ENCODE measurements at places on chromosomes 6 and 20.
A peak's percentile ranks its signal among the peaks of the same experiment; 100 is the strongest.

GRCh38 chr20:34458631-34459030, 57.6 kb upstream of the DYNLRB1 start:
- DNase-seq: no peak

- no peak for DNase-seq
Observed at GRCh38 chr6:111834356-111834755, 38.9 kb downstream of the FYN start.

GRCh38 chr6:169893624-169894023, 142.2 kb downstream of the ERMARD start:
- no peak for DNase-seq

DNA sequence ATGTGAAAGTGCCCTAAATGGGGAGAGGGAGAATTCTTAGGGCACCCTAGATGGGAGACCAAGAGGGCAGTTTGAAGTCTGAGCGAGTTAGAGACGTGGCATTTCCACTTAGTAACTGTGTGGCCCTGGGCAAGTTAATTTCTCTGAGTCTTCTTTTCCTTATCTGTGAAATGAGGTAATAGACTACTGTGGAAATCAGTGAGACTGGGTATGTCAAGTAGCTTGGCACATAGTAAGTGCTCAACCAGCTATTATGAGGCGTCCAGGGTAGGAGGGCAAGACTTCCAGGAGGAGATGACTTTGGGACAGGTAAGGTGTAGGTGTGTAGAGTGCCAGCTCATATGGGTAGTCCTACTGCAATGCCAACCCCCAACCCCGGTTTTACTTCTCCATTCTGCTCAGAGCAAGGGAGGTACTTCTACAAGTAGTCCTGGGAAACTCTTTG, 770 bp downstream of the KIF3B start:
- peak; percentile 39 for DNase-seq

- DNase-seq: peak; percentile 9
Observed at GRCh38 chr20:44309763-44310663, 989 bp downstream of the FITM2 start.

- DNase-seq: no peak
Observed at GRCh38 chr6:170192905-170193304, 98.0 kb downstream of the DLL1 start.

DNA sequence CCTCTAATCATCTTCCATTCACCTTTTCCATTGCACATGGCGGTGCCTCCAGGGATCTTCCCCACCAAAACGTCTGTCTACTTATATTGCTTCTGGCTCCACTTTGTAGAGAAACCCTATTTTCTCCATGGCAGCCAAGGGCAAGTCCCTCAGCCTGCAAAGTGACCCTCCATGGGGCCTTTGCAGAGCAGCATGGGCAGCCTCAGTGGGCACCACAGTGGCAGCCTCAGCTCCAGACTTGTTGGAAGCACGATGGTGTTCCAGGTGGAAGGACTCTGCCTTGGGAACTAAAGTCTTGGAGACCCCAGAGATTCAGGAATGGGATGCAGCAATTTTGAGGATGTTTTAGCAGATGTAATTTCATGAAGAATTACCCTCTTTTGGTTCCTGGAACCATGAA, 18.5 kb upstream of the CCR6 start:
- no peak for DNase-seq

DNA sequence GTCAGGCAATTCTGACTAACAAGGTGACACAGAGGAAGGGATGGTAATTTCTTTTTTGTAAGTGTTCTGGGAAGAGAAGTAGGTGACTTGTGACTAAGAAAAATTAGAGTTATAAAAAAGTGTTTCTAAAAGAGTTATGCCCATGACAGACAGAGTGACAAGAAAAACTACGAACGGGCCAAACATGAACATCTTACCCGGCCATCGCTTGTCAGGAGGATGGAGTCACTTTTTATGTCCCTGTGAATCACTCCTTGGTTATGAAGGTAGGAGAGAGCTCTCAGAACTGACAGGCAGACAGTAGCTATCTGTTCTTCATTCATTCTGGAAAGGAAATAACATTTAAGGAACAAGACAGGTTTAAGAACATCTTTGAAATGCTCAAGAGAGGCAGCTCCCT, 43.0 kb downstream of the LAMP5 start:
- DNase-seq: no peak
